ENCODE measurements at places on chromosomes 7 and 10.
A peak's percentile ranks its signal among the peaks of the same experiment; 100 is the strongest.

DNA sequence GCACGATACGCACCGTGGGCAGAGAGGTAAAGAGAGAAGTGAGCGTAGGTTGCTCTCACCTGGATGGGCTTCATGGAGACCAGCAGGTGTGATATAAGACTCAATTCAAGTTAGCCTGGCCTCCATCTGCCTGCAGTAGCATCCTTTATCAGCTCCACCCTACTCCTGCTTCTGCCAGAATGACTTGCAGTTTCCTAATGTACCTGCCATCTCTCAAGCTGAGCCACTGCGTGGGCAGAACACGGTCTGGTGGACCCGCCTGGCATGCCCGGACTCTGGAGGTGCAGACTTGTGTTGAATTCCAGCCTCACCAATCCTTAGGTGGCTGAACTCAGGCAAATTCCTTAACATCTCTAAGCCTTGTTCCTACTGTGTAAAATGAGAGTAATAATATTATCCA lies 64.3 kb downstream of the STEAP1B start:
- ATAC-seq, result no peak

DNA sequence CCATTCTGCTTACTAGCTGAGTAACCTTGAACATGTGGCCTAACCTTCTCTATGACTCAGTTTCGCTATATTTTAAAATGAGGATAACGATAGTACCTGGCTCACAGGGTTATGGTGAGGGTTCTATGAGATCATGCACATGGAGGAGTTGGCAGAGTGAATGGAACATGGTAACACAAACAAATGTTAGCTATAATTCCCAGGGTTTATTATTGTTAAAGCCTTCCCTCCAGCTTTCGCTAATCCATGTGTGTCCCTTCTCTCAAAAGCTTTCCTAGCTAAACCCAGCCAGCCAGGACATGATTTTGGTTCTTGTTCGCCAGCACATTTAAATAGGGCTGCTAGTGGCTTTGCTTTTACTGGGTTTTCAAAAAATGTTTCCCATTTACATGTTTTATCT lies 361.0 kb upstream of the NFE2L3 start:
- no peak for ATAC-seq

- ATAC-seq, result no peak
These were observed 46.0 kb downstream of the INSIG1 start for GRCh38 chr7:155343661-155344121.

DNA sequence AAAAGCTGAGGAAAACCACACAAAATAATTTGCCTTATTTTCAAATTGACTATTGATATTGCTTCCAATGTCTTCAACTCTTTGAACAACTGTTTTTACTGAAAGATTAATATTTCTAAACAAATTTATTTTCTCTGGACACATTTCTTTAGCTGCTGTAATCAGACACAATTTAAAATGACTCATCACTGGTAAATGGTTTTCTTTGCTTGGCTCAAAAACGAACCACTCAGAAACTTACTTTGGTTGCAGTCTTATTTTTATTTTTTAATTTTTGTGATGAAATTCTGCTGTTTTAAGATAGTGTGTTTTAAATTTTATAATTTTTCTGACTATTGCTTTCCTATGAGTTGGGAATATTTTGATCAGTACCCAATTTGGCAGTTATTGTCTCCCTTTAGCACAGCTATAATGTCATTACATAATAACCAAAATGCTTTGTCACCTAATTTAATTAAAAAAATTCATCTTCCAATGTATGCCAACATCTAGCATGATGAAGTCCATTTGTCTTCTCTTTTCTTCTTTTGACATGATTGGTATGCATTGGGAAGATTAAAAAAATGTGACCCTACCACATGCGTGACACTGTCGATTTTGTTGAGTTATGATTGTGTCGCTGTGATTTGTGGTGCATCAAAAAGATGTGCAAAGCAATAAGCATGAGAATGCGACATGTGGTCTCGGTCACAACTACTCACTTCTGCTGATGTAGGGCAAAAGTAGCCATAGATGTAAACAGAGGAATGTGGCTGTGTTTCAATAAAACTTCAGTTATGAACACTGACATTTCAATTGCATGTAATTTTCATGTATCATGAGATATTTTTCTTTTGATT lies 222.3 kb downstream of the SUGCT start:
- ATAC-seq, result no peak

- no peak for ATAC-seq
These were observed 161.8 kb downstream of the SKIDA1 start for GRCh38 chr10:21363731-21364104.

GRCh38 chr7:148022832-148023231 lies 567.7 kb upstream of the C7orf33 start:
- no peak for ATAC-seq

- ATAC-seq, result peak; percentile 44
These were observed 777 bp downstream of the RUNDC3B start for GRCh38 chr7:87628780-87629569.

- ATAC-seq, result no peak
These were observed 79.6 kb downstream of the HGF start for GRCh38 chr7:81690251-81690650.

DNA sequence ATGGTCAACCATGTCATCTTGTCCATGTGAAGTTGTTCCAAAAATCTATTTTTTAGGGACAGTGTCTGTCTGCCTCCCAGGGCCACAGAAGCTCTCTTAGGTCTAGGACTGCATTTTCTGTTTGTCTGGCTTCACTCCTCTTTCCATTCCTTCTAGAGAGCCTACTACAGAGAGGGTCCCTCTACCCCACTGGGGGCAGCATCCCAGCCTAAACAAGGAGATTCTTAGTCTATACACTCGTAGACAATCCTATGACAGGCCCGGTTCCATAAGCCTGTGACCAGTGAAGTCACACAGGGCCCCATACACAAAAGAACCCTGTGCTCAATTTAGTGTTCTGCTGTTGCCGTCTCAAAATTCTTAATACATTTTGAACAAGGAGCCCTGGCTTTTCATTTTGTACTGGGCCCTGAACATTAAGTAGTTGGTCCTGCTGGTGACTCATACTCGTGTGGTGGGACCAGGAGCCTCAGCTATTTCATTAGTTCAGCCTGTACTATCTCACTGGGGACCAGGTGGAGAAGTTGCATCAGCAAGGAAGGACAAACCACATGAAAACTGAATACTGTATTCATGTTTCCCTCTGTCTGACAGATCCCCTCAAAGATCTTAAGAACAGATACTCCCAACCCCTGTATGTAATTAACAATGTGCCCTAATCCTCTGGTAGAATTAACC lies 23.5 kb upstream of the FAM180A start:
- no peak for ATAC-seq

DNA sequence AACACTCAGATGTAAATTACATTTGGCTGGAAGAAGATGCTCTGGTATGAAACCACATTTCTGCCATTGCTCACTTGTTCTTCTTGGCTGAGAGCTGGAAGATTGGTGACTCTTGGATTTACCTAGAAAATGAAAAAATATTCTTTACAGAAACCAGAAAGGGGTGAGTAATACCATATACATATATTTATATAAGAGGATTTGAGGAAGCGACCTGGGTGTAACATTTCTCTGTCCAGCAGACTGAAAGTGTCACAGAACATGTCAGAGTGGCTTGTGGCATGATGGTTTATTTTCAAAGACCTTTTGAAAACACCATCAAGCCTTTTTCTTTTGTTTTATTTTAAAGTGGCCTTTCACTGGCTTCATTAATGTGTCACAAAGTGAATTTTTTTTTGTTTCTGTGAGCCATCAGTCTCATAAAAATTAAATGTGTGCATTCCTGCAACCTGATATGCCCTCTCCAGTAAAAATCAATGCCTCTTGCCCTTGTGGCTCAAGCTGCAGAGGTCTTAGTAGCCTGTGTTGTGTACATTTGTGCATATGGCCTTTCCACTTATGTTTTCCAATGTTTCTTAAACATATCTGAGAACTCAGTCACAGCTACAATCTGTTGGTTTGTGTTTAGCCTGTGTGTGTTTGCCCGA lies 23.5 kb downstream of the CREB5 start:
- no peak for ATAC-seq

DNA sequence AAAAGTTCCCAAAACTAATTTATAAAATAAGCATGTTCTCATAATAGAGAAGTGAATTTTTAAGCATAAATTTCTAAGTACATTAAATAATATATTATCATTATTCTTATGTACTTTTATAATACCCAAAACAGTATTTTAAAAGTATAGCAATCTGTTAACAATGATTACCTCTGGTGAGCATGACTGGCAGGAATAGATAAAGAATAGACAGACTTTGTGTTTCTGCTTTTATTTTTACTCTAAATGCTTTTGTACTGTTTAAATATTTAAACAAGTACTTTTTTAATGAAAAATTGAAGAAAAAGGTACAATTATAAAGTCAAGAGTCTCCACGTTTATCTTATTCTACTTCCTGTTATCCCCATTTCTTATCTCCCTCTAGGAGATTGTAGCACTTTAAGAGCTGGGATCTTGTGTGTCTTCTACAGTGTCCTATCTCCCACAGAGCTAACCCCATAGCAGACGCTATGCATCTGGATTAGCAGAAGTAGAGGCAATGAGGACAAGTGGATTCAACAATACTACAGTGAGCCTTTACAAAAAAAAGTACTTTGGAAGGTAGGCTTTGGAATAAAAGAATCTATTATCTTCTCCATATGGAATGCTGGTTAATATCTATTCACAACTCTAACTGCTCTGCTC lies 42.9 kb downstream of the IDE start:
- no peak for ATAC-seq

GRCh38 chr7:82700741-82701140 lies 257.2 kb upstream of the CACNA2D1 start:
- ATAC-seq, result no peak

DNA sequence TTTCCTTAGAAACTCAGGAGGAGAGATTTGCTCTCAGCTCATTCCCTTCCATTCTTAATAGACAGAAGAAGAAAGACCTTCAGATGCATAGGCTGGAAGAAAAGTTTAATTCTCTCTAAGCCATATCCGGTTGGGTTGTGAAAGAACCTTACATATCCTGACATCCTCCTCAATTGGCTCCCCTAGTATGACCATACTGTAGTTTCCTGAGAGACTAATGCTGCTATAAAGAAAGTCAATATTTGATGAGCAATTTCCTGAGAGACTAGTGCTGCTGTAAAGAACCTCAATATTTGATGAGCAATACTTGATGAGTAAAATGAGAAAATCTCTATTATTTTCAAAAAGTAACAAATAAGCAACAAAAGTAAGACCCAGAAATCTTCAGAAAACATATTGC lies 888.5 kb upstream of the SORCS1 start:
- no peak for ATAC-seq

DNA sequence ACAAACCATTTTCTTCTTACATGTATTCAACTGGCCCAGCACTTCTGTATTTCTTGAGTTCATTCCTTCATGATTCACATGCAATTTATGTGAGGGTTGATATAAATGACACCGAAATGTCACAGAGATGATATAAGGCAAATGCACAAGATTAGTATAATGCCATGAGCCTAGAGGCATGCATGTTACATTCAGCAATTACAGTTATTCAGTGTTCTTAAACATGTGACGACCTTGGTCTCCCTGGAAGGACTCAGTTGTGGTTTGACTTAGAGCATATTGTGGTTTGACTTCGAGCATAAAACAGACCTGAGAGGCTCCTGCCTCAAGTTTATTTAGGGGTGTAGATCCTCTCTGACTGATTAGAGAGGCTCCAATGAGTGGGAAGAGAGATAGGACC lies 752.1 kb upstream of the POM121L12 start:
- no peak for ATAC-seq

GRCh38 chr10:73414230-73414945 lies 530 bp upstream of the ANXA7 start:
- peak; percentile 61 for ATAC-seq

DNA sequence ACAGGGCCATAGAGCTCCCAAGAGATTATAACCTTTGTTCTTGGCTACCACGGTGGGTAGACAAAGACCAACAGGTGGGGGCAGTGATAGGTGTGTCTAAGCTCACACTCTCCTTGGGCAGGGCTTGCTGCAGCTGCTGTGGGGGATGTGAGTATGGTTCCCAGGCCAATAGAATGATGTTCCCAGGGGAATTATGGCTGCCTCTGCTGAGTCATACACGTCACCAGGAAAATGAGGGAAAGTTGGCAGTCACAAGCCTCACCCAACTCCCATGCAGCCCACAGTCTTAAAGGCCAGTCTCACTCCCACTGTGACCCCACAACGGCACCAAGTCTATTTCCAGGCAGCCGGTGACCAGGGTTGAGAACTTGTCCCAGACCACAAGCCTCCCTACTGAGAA lies 453.4 kb upstream of the PODXL start:
- ATAC-seq, result no peak

DNA sequence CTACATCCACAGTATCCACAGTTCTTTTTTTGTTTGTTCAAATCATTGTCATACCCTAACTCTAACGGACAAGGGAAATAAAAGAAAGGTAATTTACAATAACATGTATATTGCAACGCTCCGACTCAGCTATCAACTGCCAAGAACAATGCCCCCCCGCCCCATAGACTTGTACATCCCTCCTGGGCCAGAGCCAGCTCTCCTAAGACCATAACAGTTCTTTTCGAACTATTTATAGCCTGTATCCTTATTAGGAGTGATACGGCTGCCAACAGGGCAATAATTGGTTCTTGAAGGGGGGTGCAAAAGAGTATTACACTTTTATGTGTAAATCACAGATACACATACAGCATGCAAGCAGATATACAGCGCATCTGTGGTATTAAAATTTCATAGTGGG lies 495.7 kb downstream of the GALNT17 start:
- no peak for ATAC-seq

GRCh38 chr7:18020138-18020715 lies 7.4 kb downstream of the PRPS1L1 start:
- ATAC-seq, result no peak

- no peak for ATAC-seq
These were observed 8.2 kb downstream of the DNA2 start for GRCh38 chr10:68463365-68464093.

GRCh38 chr10:6018422-6018821 lies 41.1 kb upstream of the IL15RA start:
- no peak for ATAC-seq

GRCh38 chr10:57864765-57865680 lies 402.7 kb downstream of the IPMK start:
- ATAC-seq, result no peak

DNA sequence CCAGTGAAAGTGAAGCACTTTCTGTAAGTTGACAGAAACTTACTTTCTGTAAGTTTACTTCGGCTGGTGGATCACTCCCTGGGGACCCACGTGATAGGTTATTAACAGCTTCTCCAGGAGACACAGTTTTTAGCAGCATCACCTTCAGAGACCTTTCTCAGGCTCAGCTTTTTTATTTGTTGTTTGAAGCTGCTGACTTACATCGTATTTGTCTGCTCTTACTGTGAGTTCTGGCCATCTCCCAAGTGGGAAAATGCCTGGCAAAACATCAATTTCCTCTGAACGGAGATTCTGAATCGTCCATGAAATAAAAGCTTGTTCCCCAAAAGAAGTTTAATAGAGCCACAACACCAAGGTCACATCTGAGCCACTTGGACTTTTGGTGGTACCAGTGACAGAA lies 178.7 kb upstream of the PODXL start:
- ATAC-seq, result no peak

All from esophagus mucosa (tissue), 1 donor.